Iris pigment epithelial cell (primary cell): ENCODE measurements at places on chromosomes 16 and 17.

- DNase-seq: no peak
Observed at GRCh38 chr17:38996660-38997337, 29.6 kb upstream of the FBXO47 start.

DNA sequence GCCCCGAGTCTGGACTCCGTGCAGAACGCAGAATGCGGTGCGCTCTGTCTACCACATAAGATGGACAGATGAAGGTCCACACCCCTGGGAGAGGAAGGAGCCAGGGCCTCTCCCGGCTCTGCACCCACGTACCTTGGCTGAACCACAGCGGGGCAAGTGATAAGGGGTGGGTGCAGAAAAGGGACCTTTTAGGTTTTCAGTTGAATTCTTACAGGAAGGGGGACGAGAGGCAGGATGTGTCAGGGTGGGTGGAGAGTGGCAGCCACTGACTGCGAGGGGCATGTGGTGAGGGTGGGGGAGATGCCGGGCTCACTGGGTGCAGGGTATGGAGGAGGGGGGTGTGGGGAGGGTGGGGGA, 372 bp downstream of the CD300A start:
- DNase-seq: no peak

DNA sequence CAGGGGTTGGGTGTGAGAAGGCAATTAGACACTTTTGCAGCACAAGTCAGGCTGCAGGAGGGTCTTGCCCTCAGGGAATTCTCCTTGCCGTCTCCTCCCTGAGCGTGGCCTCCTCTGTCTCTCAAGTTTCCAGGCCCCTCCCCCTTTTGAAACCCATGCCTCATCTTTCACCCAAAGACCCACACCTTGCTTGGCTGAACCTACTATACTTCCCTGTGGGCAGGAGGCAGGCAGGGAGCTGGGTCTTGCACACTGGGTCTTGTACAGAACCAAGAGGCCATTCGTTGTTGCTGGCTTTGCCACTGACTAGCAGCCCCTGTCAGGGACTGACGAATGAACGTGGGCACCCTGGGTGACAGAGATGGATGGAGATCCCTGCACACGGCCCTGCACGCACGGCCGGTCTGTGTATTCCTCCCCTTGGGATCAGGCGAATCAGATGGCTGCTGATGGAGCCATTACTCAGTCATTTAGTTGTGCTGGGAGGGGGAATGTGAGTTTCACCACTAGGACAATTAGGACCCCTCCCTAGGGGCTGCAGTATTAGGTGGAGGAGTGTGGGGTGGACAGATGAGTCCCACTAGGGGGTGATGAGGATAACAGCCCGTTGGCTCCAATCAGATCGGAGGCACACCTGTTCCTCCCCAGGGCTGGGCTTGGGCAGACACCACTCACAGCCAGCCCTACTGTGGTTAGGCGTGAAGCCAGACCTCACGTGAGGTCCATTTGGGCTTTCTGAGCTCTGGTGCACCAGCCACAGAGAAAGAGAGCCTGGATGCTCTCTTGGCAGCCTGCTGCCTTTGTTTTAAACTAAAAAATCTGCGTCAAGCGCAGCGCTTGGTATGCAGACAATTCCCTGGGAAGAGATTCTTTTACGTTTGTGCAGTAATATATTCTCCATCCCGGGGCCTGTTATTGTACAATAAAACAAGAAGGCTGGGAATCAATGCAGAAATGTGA, 167.7 kb upstream of the WSCD1 start:
- DNase-seq: no peak

DNA sequence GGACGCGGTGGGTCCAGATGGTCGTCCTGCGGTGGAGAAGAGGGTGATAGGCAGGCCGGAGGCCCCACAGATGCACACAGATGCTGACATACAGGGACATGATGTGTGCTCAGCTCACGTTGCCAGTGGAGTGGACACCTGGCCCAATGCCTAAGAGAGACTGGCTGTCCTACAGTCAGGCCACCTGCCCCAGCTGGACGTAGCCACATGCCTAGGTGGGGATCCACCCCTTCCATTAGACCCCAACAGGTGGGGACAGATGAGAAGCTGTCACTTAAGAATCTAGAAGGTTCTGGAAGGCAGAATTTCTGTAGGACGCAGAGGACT, 117.6 kb upstream of the ZNF750 start:
- DNase-seq: no peak
